ENCODE measurements at places on chromosomes 7 and 10.

- no peak for DNase-seq
Observed at GRCh38 chr7:47737601-47738000, 155.7 kb upstream of the TNS3 start.

DNA sequence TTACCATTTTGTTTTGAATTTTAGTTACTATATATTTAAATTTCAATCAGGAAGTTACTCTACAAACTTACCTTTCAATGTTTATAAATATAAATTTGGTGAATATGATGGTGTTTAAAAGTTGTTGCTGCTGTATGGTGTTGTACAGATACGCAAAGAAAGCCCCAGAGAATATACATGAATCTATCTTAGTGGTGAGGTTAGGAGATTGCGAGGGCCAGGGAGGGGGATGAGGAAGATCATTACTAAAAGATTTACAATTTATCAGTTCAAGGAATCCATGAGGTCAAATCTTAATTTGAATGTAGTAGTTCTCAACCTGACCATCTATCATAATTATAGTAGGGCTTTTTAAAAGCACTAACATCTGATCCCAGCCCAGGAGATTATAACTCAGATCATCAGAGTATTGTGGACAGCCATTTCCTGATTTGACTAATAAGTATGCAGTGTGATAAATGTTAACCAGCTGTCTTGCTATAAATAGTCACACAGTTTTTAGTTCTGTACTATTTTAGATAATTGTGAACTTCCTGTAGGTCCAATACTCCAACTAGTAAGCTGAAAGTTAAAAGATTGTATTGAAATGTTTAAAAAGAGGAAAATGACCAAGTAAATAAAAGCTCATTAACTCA lies 23.6 kb downstream of the FAM3C start:
- no peak for DNase-seq

DNA sequence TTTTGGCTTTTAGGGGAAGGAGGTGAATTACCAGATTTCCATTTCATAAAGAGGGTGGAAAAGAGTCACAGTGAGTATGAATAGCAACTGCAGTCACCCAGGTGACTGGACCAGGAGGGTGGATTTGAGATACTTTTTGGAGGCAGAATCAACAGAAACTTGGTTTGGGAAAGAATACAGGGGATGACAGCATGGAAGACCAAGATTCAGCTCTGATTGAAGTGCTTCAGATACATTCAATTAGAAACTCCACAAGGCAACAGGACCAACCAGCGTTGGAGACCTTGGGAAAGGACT lies 83.0 kb downstream of the SGMS1 start:
- no peak for DNase-seq

GRCh38 chr7:46015107-46015868 lies 94.2 kb upstream of the IGFBP3 start:
- DNase-seq: no peak

DNA sequence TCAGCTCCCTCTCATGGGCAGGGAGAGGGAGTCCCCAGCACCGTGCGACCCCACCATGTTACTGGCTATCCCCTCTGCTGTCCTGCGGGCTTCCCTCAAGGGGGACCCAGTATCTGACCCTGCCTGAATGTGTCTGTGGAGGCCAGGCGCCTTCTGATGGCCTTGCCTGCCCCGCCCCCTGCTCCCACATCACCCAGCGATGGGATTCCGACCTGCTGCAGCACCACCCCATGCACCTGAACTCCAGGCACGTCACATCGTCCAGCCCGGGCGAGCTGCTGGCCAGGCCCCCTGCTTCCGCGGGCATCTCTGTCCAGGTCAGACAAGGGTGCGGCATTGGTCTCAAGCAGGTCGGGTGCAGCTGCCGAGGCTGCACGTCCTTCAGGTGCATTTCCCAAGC lies 19.0 kb downstream of the LRRC27 start:
- DNase-seq: no peak

Measured in CD4-positive, alpha-beta T cell (primary cell).